ENCODE measurements at places on chromosomes 11 and 22.

GRCh38 chr11:92969293-92969633 is 188 bp upstream of the MTNR1B start:
- DNase-seq = no peak

- DNase-seq = no peak
Observed at GRCh38 chr11:132062541-132062940, 692.1 kb downstream of the NTM start.

- no peak for DNase-seq
Observed at GRCh38 chr22:22759371-22759770, 115.0 kb downstream of the GGTLC2 start.

DNA sequence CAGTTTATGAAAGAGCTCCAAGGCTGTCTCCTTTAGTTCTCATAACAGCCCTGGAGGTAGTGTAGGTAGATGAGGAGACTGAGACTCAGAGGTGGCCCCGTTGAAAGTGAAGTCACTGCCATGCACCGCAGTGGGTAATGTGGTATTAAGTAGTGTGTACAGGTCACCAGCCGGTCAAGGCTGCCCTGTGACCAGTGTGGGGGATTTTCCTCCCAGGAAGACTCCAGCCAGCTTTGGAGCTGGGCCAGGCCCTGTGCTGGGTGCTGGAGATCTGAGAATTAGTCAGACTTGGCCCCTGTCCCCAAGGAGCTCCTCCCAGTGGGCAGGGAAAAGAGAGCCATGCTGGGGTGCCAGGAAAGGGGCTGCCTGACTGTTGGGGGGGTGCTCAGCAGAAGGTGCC is 5.3 kb downstream of the OMP start:
- no peak for DNase-seq

DNA sequence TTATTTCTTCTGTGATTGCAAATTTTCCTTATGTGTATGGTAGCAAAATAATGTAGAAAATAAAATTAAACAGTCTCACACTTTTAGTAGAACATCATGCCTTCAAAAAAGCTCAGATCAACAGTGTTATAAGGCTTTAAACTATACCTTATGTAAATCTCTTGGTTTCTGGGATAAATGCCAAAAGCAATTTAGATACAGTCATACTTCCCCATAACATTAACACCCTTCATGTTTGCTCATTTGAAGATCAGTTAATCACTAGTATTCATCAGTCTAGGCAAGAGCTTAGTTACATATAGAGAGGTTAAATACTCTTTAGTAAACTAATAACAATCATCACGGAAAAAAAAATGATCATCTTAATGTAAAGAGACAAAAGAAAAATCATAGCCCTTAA is 421.8 kb upstream of the ANO3 start:
- no peak for DNase-seq

DNA sequence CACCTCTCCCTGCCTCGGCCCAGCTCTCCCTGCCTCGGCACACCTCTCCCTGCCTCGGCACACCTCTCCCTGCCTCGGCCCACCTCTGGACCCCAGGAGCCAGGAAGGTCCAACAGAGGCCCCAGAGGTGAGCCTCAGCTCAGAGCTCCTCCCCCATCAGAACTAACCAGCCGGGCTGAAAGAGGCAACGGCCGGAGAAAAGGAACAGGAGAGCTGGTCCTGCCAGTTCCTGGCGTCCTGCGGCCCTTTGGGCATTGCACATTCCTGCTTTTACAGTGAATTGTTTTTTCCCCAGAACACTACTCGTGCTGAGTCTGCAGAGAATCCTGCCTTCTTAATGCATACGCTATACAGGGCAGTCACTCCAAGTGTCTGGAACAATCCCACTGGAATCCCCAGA is 45.8 kb downstream of the LMO1 start:
- no peak for DNase-seq

DNA sequence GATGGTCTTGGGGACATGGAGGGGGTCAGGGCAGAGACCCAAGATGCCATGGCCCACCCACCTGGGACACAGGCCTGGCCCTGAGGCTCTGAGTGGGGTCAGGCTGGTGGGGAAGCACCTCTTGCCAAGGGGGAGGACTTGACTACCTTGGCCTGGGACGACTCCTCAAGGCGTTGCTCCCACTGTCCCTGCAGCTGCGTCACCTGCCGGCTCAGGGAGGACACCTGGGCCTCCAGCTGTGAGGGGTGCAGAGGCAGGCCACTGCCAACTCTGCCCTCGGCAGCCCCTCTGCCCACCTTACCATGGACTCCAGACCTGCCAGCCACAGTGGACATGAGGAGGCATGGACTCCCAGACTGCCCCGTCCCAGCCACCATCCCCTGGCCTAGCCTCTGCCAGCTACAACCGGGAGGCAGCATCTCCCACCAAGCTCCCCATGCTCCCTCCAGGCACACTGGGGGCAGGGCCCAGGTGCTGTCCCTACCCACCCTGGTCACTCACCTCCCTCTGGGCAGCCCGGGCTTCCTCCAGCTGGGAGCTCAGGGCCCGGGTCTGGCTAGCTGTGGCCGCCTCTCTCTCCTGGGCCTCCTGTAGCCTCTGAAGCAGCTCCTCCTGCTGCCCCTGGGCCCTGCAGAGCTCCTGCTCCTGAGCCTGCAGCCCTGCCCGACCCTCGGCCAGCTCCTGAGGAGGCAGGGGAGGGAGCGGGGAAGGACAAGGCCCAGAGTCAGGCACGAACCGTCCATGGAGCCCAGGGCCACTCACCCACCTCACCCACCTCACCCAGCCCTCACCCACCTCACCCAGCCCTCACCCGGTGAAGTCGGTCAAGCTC is 8.6 kb downstream of the CDC42BPG start:
- no peak for DNase-seq

GRCh38 chr11:15687342-15687741 is 572.6 kb downstream of the INSC start:
- no peak for DNase-seq

- DNase-seq = no peak
Observed at GRCh38 chr11:61787928-61788491, 4.4 kb downstream of the TMEM258 start.

DNA sequence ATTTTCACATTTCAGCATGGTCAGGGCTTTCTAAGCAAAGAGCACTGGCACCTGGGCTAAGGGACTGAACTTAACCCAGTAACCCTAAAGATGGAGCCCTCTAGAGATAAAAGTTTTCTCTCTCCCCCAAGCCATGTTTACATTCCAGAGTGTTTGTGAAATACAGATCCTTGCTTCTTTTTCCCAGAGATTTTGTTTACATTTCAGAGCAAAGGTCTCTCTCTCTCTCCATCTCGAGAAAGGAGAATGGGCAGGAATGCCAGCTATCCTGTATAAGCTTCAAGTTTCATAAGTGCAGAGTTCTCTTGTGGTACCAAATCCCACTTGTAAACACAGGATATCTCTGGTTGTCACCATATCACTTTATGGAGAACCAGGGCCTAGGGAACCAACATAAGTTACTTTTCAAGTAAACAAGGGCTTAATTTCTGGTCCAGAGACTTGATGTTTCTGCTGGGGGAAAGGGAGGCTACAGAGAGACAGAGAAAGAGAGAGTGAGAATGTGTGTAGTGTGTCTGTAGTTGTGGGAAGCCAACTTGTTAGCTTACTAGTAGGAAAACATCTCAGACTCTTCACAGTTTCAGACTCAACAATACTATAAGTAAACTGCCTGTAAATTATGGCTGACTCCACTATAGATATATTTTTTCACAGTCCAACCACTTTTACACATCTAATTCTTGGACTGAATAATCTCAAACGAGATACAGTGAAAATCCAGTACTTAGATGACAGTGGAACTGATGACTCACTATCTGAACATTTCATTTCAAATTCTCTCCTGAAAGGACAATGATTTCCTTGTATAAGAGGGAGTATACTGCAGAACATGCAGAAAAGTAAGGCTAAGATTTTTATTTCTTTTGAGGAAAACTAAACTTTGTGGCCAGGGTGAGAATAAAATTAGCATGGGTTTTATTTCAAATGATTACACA is 76.2 kb downstream of the ARHGAP32 start:
- DNase-seq = no peak

DNA sequence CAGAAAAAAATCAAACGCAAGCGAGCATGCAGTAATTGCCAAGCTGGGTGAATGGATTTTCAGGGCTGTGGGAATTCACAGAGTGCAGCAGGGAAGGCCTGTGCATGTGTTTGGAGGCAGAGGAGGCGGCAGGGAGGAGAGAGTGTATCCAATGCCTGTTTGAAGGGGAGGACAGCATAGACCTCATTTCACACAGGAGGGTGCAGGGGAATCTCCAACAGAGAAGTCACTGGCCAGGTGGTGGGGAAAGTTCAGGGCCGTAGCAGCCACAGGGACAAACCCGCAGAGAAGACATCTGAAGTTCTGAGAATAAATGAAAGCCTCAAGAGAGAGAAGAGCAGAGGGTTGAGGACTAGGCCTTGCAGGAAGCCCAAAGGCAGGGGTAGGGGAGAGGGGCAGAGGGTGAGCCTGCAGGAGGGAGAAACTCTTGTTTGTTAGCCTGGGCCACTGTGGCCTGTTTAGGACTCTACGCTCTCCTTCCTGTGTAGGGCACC is 19.2 kb upstream of the KDM2A start:
- no peak for DNase-seq

DNA sequence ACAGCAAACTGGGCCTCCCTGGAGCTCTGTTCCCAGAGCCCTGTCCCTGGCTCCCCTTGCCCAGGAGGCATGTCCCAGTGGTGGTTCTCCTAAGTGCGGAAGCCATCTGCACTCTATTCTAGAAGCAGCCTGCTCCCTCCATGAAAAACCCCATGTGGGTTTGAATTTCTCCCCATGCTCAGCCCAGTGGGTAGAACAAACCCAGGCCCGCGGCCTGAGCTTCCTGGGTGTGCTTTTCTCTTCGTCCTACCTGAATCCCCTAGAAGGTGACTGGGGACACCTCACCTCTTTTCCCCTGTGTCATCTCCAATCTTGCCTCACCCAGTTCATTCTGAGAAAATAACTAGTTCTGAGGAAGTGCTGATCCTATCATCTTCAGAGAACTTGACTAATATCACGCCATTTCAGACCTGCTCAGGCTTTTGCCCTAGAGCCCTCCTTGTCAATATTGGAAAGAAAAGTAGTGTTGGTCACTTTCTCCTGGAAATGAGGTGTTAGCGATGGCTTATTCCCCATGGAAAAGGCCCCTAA is 15.9 kb downstream of the IL10RA start:
- DNase-seq = no peak

DNA sequence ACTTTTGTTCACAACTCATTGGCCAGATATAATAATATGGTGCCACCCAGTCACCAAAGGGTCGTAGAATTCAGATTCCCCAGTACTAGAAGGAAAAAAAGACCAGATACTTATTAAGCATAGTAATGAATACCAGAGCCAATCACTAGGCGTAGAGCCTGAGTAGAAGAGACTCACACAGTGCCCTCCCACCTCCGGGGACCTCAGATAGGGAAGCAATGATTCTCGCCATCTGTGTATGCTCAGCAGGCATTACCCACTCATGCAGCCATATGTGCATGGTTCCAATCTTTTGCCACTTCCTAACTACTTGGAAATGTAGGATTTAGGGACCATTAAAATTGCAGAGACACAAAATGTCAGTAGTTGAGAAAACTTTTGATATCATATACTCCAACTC is 85.3 kb downstream of the C11orf87 start:
- DNase-seq = no peak

GRCh38 chr11:110455718-110456117 is 26.0 kb downstream of the FDX1 start:
- no peak for DNase-seq

GRCh38 chr22:39806109-39806508 is 87.5 kb downstream of the ENTHD1 start:
- DNase-seq = no peak

DNA sequence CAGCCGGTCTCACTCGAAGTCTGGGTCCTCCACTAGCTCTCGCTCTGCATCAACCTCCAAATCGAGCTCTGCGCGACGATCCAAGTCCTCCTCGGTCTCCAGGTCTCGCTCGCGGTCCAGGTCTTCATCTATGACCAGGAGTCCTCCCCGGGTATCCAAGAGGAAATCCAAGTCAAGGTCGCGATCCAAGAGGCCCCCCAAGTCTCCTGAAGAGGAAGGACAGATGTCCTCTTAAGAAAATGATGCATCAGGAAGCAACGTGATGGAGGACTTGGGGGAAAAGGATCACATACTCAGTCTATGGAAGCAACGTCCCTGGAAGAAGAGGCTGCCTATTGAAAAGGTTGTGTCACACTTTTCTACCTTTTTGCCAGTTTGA is 1.1 kb downstream of the SRSF8 start:
- no peak for DNase-seq

DNA sequence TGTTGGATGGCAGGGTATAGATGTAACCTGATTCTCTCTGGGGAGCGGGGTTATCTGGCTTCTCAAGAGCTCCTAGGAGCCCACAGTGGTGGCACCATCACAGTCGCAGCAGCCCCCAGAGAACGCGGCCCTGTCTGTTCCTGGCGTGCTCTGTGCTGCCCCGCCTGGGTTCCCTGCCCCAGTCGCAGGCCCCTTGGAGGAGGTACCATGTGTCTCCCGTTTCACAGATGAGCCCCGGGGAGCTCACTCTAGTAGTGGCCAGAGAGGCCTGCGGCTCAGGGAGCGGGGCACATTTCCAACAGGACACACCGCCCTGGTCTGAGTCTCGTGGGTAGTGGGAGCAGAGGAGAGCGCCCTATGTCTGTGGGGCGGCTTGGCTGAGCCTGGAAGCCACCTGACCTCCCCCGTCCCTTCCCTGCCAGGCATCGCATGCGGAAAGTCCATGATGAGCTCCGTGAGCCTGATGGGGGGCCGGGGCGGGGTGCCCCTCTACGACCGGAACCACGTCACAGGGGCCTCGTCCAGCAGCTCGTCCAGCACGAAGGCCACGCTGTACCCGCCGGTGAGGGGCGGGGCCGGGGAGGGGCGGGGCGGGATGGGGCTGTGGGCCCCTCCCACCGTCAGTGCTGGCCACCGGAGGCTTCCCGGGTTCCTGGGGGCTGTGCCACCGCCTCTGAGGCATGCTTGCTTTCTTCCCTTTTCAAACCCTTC is 21.0 kb upstream of the PPP6R3 start:
- DNase-seq = no peak

- no peak for DNase-seq
Observed at GRCh38 chr11:78138694-78139421, 568 bp downstream of the ALG8 start.

DNA sequence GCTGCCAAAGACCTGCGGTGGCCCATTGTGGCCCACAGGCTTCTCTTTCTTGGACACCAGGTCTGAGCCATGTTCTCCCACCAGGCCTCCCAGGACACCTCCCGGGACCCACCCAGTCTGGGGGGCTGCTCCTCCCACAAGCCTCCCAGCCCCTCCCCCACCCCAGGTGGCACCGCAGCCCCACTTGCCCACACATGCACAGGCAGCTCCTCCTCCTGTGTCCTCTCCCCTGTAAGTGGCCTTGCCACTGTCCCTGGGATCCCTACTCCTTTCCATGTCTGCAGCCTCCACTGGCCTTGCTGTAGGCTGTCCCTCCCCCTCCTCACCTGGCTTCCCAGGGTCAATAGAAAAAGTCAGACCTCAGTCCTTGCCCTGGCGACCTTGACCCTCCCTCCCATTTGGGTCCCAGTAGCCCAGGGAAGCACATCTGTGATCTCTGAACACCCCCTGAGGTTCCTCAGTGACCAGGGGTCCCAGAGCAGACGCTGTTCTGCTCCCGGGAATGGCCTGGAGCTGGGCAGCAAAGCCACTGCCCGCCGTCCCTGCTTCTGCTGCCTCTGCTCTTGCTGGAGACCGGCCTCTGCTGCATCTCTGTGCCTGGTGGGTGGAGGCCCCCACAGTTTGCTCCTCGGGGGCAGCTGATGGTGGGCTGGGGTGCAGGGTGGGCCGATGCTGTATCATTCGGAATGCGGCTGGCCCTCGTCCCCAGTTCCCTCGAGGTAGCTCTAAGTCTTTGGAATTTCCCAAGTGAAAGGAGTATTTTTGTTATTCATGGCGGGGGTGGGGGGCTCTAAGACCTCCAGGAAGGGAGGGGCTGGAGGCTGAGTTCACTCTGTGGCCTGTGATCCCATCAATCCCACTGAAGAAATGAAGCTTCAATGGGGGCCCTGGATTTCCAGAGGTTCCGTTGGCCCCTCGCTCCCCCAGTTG is 43.6 kb downstream of the ARHGAP8 start:
- DNase-seq = no peak
